ENCODE measurements at places on chromosomes 6 and 20.

DNA sequence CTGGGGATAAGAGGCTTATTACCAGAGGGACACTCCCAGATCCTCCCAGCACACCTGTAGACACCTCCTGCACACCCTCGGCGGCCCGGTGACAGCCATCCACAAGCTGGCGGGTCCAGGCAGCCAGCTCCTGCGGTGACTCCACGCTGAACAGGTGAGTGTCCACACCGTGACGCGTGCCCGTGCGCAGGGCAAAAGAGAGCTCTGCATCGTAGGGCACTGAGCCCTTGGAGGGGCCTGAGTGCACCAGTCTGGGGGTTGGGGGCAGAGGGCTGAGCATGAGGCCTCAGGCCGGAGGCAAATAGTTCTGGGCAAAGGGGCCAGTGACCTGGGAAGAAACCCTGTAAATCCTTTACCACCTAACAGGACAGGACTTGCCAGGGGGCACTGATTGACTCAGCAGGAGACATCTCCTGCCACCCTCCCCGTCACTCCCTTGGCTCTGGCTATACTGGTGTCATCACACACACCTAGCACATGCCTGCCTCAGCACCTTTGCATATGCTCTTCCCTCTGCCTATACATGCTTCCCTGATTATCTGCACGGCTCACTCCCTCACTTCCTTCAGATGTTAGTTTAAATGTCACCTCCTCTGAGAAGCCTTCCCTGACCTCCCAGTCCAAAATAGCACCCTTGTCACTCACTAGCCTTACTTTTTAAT lies 8.9 kb upstream of the CDK5RAP1 start:
- no peak for DNase-seq

DNA sequence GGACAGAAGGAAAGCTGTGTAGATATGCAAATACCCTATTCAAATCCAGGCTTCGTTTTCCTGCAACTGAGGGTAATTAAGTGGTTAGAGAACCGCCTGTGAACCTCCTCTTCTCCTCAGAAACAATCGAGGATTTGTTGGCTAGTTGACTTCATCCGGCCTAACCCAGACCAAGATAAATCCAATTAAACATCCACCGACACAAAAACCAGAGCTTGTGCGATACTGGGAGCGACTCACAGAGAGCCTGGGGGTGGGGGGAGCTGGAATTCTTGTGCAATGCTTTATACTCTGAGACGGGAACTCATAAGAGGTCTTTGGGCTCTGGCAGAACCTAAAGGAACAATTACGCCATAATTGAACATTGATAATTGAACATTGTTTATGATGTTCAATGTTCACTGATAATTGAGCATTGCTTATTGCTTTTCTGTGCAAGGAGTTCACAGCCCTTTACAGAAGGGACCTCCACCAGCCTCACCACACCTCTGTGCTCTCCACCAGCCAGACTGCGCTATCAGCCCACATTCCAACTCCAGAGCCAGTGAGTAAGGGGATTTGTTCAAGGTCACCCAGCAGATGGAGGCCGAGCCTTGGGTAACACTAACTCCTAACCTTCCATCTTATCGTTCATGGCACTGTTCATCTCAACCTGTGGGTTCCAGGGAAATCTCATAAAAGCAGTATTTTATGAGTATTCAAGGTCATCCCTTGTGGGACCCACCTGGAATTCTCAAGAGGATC lies 429.6 kb upstream of the JARID2 start:
- DNase-seq, result no peak

GRCh38 chr6:71402096-71402495 lies 113.5 kb downstream of the OGFRL1 start:
- DNase-seq, result no peak

GRCh38 chr6:84280030-84280429 lies 52.6 kb upstream of the CEP162 start:
- DNase-seq, result no peak

- DNase-seq, result no peak
Observed at GRCh38 chr6:124800222-124800621, 162.0 kb upstream of the RNF217 start.
